ENCODE measurements at places on chromosomes 5 and 9.

GRCh38 chr9:134887686-134888602, 7.3 kb downstream of the FCN2 start:
- no peak for DNase-seq

DNA sequence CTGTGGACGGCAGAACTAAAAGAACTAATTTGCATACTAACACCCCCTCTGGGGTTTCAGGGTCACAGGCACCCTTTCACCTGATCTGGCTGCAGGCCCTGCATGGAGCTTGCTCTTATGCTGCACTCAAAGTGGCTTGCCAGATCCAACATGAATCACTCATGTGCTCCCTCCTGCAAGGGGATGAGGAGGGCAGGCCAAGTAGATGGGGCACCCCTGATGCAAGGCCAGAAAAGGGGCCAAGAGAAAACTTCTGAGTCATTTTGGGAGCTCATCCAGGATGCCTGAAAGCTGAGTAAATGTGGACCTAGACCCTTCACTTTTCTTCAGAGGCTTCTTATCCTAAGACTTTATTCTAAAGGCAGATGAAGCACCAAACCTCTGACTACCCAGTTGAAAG, 558.5 kb upstream of the PTGER4 start:
- no peak for DNase-seq

DNA sequence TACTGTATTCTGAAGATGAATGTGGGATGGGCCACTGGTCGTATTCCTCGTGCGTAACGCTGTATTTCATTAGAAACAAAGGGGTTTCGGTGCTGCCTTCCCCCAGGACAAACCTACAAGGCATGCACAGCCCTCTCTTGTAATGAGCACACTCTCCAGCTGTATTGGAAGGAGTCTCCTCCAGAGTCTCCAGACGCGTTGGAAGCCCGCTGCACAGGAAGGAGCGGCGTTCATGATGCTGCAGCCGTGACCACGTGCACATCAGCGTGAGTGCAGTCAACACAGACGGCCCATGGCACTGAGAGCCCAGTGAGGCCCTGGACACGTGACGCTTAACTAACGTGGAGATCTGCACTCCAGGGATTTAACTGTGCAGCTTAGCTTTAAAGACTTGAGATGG, 209.0 kb upstream of the IRX1 start:
- no peak for DNase-seq

DNA sequence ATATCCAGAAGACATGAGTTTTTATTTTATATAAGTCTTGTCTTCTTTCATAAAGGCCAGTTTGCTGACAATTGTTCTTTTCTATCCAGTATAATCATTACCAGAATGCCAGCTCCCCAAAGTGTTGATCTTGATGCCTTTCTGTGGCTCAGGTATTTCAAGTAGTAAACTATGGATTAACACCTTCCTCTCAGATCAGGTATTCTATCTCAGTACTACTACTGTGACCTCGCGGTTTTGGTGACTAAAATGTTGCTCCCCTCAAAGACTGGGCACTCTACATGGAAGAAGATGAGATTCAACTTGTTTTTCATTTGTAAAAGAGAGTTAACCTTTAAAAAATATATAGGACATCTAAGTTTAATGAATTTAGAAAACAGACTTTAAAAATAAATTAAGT, 58.1 kb downstream of the GNG10 start:
- no peak for DNase-seq

- no peak for DNase-seq
Observed at GRCh38 chr9:3828495-3828894, 302.7 kb upstream of the RFX3 start.

DNA sequence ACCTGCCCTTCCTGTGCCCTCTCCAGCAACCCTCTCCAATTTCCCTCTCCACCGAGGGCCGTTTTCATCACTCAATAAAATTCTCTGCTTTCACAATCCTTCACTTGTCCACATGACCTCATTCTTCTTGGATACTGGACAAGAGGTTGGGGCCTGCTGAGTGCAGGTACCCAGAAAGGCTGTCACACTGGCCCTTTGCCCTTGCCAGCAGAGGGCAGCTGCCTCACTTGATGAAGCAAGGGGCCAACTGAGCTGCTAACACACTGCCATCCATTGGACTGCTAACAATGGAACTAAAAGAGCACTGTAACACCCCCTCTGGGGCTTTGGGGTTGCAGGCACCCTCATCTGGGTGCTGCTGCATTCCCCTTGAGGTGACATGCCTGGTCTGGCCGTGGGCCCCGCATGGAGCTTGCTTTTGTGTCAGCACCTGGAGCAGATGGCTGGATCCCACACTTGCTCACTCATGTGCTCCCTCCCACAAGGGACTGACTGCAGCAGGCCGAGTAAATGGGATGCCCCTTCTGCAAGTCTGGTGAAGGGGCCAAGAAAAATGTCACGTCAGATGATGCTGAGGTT, 308.1 kb upstream of the ADCY2 start:
- DNase-seq: no peak

DNA sequence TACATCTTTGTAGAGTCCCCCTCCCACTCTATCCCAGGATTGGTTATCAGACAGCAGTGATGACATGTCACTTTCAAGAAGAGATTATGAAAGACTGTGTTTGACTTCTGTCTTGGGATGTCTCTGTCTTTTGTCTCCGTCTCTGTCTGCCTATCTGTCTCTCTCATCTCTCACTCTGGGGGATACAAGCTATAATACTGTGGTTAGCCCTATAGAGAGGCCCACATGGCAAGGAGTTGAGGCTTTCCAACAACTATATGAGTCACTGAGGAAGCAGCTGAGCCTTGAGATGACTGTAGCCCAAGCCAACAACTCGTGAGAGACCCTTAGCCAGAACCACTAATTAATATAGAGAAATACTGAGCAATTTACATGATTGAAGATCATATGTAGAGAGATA, 284.8 kb downstream of the PDE4D start:
- DNase-seq: no peak

- no peak for DNase-seq
Observed at GRCh38 chr9:137303893-137304382, 1.9 kb upstream of the NRARP start.

- DNase-seq: peak; percentile 28
Observed at GRCh38 chr5:115098041-115098702, 71.5 kb downstream of the TRIM36 start.

GRCh38 chr5:55681301-55681700, 30.8 kb downstream of the SLC38A9 start:
- no peak for DNase-seq

GRCh38 chr5:161400583-161400982, 145.9 kb downstream of the GABRB2 start:
- no peak for DNase-seq

GRCh38 chr9:88533951-88534455, 975 bp upstream of the NXNL2 start:
- peak; percentile 56 for DNase-seq

- DNase-seq: no peak
Observed at GRCh38 chr5:23613566-23613965, 106.2 kb downstream of the PRDM9 start.

DNA sequence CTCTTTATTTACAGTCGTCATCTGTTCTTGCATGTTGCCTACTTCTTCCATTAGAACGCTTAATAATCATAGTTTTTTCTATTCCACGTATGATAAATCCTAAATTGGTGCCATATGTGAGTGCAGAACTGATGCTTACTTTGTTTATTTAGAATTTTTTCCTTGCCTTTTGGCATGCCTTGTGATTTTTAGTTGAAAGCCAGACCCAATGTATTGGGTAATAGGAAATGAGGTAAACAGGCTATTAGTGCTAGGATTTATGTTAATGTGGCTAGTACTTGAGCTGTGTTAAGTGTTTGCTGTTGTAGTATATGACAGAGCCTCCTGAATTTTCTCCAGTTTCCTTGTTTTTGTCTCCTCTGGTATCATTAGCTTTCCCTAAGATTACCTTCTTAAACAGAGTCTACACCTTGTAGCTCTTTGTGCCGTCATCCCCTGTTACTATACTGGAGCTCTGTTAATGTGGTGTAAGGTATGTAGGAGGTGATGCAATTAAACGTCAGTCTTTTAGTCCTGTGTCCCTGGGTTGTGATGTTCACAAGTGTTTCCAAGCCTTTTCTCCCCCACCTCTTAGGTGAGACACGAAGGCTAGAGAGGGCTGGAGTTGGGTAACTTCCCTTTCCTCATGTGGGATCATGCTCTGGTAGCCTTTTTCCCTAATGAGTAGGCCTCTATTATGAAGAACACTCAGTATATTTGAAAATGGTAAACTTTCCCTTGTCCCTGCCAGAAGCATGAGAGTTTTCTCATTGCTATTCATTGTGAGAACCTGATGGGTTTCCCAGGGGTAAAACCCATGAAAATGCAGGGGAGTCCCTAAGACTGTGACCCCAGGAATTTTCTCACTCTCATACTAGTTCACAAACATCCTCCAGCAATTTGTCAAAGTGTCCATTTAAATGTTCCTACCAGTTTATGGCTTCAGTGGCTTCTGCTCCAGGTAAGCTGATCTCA, 21.2 kb downstream of the SPATA31D3 start:
- no peak for DNase-seq

DNA sequence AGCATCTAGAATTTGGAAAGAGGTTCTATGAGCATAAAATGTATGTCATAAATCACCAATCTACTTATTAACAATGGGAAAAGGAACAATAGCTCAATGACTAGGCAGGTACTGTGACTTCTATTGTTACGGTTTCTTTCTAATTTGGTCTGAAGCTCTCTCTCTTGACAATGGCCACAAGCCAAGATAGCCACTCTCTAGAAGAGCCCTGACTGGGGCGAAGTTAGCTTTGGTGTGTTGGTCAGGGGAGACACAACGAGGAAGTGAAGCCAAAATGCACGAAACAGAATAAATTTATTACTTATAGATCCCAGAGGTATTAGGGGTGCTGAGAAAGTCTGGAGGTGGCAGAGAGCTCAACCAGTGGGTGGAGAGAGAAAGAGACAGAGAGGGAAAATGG, 9.4 kb upstream of the RAD23B start:
- DNase-seq: no peak

GRCh38 chr5:73233053-73233460, 60.1 kb downstream of the TMEM174 start:
- DNase-seq: no peak

DNA sequence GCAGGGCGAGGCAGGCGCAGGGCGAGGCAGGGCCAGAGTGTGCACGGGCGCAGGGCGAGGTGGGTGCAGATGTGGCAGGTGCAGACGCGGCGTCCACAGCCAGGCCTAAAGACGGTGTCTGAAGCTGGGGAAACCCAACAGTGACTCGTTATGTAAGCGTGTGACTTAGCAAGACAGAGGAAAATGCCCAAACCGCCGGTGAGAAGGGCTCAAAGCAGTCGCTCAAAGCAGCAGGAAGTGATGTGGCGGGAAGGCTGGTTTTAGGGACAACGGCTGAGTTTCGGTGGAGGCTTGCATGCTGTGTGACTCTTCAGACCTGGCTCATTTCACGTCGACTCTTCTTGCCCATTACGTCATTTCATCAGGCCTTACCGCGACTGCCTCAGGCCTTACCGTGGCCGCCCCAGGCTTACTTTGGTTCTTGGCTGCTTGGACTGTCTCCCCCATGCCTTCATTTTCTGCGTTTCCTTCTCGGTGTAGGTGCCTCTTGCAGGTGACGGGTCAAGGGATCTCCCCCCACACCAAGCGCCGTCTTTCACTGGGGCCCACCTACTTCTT, 50.5 kb upstream of the EXOC3 start:
- peak; percentile 91 for DNase-seq

DNA sequence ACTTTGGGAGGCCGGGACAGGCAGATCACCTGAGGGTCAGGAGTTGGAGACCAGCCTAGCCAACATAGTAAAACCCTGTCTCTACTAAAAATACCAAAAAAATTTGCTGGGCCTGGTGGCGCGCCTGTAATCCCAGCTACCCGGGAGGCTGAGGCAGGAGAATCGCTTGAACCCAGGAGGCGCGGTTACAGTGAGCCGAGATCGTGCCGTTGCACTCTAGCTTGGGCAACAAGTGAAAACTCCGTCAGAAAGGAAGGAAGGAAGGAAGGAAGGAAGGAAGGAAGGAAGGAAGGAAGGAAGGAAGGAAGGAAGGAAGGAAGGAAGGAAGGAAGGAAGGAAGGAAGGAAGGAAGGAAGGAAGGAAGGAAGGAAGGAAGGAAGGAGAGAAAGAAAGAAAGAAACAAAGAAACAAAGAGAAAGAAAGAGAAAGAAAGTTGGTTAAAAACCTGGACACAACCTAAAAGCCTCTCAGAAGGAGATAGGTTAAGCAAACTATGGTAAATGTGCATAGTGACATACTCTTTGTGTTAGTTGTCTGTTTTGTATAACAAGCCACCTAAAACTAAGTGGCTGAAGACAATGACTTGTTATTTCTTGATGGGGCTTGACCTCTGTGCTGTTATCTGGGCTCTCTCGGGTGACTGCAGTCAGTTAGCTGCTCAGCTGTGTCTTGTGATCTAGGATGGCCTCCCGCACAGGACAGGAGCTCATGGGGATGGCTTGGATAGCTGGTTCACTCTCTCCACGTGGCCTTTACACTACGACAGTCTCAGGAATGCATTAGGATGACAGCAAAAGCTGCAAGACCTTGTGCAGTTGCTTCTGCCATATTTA, 8.0 kb upstream of the MYO10 start:
- DNase-seq: no peak

- no peak for DNase-seq
Observed at GRCh38 chr9:81460693-81461092, 228.7 kb downstream of the TLE1 start.

- DNase-seq: peak; percentile 14
Observed at GRCh38 chr5:141958113-141958512, at the start of gene PCDH12. Gene PCDH12 (minus strand): TSS chr5:141958202. CDS start chr5:141957851, 351 bp downstream.

- no peak for DNase-seq
Observed at GRCh38 chr5:98314292-98314691, 459.2 kb upstream of the RGMB start.

DNA sequence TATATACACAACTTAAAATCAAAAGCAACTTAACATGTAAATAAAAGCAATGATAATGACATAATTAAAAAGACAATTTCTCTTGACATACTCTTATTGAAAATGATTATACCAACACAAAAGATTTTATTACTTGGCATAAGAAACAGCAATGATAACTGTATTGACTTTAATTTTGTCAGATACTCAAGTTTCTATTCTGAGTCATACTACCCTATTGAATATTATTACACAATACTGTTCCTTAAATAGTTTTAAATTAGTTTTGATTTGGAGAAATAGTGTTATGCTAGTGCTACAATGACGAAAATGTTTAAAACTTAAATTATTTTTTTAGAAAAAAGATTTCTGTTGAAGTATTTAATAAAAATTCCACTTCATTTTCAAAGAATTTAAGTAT, 1319.3 kb upstream of the C9orf72 start:
- DNase-seq: no peak

GRCh38 chr5:74640954-74641734, 616 bp upstream of the ENC1 start:
- peak; percentile 39 for DNase-seq
